GM03348 (cell line): ENCODE measurements at places on chromosomes 1 and 21.
A peak's percentile ranks its signal among the peaks of the same experiment; 100 is the strongest.

DNA sequence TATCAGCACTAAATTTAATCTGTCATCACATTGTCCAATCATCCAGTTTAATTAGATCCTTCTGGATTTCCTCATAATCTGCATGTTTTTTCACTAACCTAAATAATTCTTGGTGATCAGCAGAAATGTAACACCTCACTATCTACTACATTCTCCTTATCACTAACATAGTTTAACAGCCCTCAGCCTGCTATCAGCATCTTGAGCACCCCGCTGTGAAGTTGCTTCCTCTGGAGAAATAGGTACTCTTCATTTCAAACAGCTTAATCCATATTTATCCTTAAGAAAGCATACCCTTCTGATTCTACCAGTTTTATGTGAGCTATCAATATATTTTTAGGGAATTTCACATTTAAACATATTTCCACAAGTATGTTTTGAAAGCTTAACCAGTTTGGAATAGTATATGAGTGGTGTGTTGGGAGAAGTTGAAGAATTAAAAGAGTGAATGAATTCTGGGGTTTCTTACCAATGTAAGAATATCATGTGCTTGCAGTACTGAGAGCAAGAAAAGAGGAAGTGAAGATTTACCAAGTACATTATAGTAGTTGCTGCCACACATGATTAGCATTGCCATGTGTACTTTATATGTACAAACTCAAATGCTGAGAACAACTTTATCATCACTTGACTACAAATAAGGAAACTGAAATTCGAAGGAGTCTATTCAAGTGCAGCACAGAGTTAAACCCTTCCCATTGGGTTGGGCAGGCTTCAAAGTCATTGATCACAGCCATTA is 771.1 kb upstream of the ADGRL4 start:
- DNase-seq, result no peak

DNA sequence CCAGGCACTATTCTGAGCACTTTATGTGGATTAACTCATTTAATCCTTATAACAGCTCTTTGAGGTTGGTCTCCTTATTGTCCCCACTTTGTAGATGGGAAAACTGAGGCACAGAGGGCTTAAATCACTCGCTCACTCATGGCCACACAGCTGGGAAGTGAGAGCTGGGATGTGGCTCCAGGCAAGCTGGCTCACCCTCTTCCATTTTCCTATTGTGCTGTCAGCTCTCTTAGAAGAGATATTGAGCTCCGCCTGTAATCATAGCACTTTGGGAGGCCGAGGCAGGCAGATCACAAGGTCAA is 3.8 kb upstream of the COL8A2 start:
- no peak for DNase-seq

GRCh38 chr1:188128761-188129160 is 1300.0 kb downstream of the PLA2G4A start:
- DNase-seq, result no peak

GRCh38 chr1:220785166-220786056 is 1.3 kb upstream of the MTARC1 start:
- no peak for DNase-seq

DNA sequence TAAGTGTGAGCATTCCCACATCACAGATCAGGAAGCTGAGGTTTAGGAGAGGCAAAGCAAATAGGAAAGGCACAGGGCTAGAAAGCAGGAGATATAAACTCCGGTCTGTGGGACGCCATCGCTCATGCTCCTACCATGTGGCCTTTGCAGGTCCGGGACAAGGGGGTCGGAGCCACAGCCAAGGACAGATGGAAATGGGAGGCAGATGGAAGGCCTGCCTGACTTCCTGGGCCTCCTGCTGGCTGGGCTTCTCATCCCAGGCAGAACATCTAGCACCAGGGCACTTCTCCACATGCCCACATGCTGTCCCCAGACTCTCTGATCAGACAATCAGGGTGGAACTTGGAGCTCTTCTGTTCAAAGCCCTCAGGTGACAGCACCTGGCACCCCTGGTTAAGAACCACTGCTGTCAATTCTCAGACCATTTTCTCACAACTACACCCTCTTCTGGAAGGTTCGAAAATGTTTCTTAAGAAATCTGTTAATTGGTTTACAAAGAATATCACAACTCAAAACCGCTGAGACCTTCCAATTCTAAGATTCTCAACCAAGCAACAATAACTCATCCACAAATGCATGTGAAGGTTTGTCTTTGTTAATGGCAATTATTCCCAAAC is 173.3 kb upstream of the EDN2 start:
- no peak for DNase-seq

- DNase-seq, result no peak
Observed at GRCh38 chr1:100835866-100836842, 58.5 kb downstream of the EXTL2 start.

DNA sequence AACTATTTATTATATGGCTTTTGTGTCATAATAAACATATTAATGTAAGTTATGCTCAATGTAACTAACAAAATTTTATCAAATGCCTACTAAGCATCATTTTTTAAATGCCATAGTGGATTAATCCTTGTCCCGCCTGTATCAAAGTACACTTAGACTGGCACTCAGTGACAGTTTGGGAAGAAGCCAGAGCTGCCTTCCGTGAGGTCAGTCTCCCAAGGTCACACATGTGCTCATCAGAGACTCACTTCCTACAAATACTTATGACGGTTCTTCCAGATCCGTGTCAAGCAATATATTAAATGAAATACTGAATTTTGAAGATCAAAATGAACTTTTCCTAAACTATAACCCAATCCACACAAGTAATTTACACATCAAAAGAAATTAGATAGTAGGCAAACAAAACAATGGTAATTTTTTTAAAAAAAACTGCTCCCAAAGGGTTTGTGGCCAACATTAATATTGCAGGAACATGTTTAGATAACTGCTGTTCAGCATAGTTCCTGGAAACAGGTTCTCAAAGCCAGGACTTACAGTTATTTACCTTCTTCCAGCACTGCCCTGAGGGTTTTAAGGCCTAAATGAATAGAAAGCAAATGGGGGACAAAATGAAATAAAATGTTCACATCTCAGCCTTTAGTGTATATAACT is 27.2 kb downstream of the WLS start:
- no peak for DNase-seq

DNA sequence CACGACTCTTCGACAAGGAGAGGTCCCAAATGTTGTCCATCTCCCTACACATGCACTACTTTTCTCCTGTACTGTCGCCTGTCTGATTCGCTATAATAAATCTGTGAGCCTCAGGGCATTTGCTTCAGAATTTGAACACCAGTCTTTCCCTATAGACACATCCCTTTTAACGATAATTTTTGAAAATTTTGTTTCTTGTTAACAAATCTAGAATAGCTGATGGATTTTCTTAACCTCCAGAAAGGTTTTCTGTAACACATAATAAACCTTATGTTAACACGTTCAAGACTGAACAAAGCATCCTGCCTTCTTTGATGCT is 704 bp downstream of the CAPZA1 start:
- DNase-seq, result no peak

- no peak for DNase-seq
Observed at GRCh38 chr1:166069390-166069789, 97.4 kb downstream of the FAM78B start.

DNA sequence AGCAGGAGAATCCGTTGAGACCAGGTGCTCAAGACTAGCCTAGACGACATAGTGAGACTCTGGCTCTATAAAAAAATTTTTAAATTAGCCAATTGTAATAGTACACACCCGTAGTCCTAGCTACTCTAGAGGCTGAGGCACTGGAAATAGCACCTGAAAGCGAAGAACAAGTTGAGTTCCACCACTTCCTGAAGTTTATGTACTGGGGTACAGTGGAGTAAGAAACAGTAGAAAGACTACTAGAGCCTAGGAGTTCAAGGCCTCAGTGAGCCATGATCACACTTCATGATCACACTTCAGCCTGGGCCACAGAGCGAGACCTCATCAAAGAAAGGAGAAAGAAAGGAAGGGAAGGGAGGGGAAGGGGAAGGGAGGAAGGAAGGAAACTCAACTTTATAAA is 19.8 kb downstream of the RSBN1 start:
- DNase-seq, result no peak

GRCh38 chr1:88302843-88303486 is 381.1 kb upstream of the PKN2 start:
- DNase-seq, result peak; percentile 54

DNA sequence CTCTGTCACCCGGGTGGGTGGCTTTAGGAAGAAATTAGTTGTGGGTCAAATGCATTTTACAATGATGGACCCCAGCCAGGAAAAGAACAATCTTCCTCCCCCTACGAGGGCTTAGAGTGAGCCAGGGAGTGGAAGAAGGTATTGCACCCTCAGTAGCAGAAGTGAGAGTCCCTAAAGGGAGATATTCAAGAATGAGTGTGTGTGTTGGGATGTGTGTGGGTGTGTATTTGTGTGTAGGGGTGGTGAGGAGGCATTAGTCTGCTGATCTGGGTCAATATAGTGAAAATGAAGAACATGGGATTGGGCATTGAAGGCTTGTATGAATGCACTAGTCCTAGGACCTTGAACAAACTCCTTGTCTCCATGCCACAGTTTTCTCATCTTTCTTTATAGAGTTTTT is 85.2 kb upstream of the RUNX1 start:
- no peak for DNase-seq

- DNase-seq, result no peak
Observed at GRCh38 chr1:207752456-207752998, 673 bp downstream of the CD46 start.

GRCh38 chr1:64630611-64631010 is 114.3 kb upstream of the RAVER2 start:
- no peak for DNase-seq

DNA sequence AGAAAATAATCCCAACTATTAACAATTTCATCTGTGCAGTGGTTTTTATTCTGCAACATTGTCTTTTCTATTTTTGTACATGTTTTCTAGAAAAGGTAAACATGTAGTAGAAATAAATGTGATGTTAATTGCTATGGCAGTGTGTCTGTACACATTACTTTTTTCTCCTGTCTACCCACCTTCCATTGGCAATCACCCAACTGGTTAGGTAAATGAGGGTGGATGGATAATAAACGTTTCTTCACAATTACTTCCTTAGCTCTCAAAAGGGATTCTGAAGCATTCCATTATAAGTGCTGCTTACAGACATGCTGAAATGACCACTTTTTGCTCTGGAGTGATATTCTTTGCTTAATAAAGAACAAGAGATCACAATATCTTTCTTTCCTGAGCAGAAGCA is 61.4 kb downstream of the MAGI3 start:
- no peak for DNase-seq
